Activated CD8-positive, alpha-beta memory T cell treated with anti-CD3 and anti-CD28 coated beads, Interleukin-2, amount 10 ng/mL, durations not matched to agents 7 days and 5 days (primary cell): ENCODE measurements at places on chromosomes 6 and 20. TPM values are rescaled to one million over a fixed set of nuclear protein-coding genes. Genes with fewer than 3 reads are reported as not detected.

Gene HLA-DMA
- 57.9 TPM for total RNA-seq

Gene PRDM13
- total RNA-seq, result not detected

Gene OPN5
- not detected for total RNA-seq

Gene C6orf141
- not detected for total RNA-seq

Gene PTPRT
- not detected for total RNA-seq

Gene VSX1
- total RNA-seq, result not detected

Gene CGA
- total RNA-seq, result not detected

Gene PTK6
- total RNA-seq, result 0.53 TPM

Gene PRSS35
- not detected for total RNA-seq

Gene HLA-DQB1
- total RNA-seq, result 72.9 TPM

Gene CHRNA4
- not detected for total RNA-seq

Gene TSBP1
- not detected for total RNA-seq

Gene PHIP
- total RNA-seq, result 36.0 TPM

Gene FOXS1
- total RNA-seq, result not detected

Gene WFDC12
- not detected for total RNA-seq

Gene MLIP
- not detected for total RNA-seq

Gene CDSN
- not detected for total RNA-seq

Gene BPIFB2
- not detected for total RNA-seq

Gene HAO1
- total RNA-seq, result not detected

Gene ADAT2
- 24.3 TPM for total RNA-seq

Gene DNAJC5
- total RNA-seq, result 44.4 TPM

Gene ECT2L
- total RNA-seq, result not detected

Gene TPX2
- total RNA-seq, result 148 TPM

Gene TRAPPC3L
- not detected for total RNA-seq

Gene HTR1B
- total RNA-seq, result not detected

Gene MCM3
- total RNA-seq, result 262 TPM

Gene FAM209B
- total RNA-seq, result 1.7 TPM

Gene HMGCLL1
- total RNA-seq, result not detected
